MM.1S (cell line): ENCODE measurements at places on chromosomes 7 and 10.

DNA sequence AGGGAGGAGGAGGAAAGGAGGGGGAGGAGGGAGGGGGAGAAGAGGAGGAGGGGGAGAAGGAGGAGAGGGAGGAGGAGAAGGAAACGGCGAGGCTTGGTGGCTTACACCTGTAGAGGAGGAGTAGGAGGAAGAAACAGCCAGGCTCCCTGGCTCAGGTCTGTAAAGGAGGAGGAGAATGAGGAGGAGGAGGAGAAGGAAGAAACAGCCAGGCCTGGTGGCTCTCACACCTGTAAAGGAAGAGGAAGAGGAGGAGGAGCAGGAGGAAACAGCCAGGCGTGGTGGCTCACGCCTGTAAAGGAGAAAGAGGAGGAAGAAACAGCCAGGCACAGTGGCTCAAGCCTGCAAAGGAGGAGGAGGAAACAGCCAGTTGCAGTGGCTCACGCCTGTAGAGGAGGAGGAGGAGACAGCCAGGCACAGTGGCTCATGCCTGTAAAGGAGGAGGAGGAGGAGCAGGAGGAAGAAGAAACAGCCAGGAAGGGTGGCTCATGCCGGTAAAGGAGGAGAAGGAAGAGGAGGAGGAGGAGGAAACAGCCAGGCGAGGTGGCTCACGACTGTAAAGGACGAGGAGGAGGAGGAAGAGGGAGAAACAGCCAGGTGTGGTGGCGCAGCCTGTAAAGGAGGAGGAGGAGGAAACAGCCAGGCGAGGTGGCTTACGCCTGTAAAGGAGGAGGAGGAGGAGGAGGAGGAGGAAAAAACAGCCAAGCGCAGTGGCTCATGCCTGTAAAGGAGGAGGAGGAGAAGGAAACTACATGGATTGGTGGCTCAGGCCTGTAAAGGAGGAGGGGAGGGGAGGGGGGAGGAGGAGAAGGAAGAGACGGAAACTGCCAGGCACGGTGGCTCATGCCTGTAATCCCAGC is 14.9 kb upstream of the CRCP start:
- peak; percentile 31 for DNase-seq

GRCh38 chr10:51699145-51699474 is 285 bp downstream of the CSTF2T start:
- DNase-seq = no peak

- peak; percentile 73 for DNase-seq
Observed at GRCh38 chr7:69208848-69209247, 389.4 kb upstream of the AUTS2 start.

DNA sequence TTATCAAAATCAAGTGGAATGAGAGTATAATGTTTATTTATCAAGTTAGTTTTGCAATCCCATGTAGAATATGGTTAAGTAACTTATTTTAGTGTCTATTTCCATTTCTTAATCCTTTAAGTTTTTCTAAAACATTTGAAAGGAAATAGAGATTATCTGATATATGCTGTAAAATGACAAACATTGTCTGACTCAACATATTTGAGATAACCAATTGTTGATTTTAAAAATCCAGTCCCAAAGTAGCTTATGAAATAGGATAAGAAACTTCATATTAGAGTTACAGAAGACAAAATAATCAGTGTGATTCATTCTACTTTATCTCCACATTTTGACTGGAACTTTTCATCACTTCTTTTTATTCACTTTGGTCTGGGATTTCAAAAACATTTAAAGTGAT is 38.7 kb upstream of the CDK1 start:
- DNase-seq = no peak

DNA sequence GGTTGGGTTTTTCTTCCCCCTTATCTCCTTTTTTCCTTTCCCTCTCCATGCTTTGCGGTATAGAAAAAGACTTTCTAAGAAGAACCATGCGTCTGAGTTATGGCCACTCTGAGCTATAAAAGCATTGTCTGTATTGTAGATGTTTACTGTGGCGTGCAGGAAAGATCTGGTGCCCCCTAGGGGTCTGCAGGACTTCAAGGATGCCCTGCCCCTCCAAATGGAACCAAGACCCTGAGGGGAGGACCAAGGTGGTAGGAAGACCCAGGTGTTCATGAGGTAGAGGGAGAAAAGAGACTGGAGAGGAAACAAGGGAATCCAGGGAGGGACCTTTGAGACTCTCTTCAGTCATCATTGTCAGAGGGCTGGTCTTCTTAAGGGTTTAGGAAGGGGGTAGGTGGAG is 68.8 kb downstream of the CYP26A1 start:
- no peak for DNase-seq

DNA sequence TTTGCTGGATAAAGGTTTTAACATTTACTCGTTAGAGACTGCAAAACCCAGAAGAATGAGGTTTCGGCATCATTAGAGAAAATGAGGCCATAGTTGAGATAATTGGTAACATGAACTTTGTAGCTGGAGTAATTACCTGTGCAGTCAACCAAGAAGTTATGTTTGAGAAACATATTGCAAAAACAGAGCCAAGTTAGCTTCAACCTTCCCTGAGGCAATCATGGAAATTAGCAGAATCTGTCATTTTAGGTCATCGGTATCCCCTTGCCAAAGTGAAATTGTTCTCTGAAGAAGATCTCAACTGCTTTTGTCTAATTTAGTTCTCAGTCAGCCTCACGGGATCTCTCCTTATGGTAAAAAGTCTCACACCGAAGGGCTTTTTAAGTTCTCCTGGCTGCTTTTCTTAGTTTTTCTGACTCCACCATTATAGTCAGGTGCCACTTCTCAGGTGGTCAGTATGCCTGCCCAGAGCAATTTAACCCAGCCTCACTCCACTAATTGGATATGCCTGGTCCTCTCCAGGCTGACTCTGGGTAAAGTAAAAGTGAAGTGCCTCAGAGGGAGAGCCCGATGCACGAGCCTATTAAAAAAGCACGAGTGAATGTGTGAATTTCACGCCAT is 52.5 kb downstream of the NRCAM start:
- no peak for DNase-seq

GRCh38 chr10:71483135-71483534 is 86.4 kb downstream of the CDH23 start:
- no peak for DNase-seq

GRCh38 chr7:50317221-50317678 is 12.7 kb downstream of the IKZF1 start:
- DNase-seq = peak; percentile 81

GRCh38 chr10:89576696-89577095 is 41.3 kb upstream of the SLC16A12 start:
- no peak for DNase-seq

GRCh38 chr10:93897070-93897780 is 3.4 kb downstream of the SLC35G1 start:
- no peak for DNase-seq

DNA sequence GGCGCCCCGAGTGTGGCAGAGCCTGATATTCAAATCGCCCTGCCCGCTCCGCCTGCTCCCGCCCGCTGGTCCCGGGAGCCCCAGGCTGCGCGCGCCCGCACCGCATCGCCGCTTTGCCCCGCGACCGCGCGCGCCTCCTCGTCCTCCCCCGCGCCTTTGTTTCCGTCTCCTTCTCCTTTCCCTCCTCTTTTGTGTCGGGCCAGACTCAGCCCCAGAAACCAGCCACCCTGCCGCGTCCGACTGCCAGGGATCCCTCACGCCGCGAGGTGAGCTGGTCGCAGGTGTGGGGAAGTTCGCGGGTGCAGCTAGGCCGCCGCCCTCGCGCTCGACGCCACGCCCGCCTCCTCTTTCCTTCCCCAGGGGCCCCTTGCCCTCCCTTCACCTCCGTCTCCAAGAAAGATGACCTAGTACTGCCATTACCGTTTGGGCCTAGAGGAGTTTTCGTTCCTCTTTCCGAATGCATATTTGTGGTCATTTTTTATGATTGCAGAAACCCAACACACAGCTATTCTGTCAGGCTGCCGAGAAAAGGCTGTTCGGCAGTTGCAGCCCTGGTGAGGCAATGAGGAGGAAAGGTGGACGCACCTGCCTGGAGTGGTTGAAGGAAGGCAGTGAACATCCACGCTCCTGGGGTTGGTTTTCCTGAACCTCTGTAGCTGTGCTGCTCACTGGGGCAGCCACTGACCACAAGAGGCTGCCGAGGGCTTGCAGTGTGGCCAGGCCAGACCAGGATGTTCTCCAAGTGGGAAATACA is 107.3 kb downstream of the SNX10 start:
- DNase-seq = peak; percentile 86

DNA sequence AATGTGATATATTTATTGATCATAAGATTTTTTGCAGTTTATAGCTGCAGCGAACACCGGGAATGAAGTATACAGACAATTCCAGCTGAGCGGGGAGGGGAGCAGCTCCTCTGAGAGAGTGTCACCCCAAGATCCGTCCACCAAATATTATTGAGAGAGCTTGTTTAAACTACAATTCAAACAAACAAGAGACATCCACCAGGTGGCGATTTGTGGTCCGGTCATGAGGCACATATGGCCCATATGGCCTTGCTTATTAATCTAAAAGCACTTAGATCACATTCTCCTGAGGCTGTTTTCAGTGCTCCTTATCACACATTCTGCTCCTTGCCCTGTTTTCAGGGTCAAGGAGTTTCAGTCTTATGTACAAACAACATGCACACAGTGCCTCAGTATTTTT is 83.1 kb downstream of the THSD7A start:
- no peak for DNase-seq

DNA sequence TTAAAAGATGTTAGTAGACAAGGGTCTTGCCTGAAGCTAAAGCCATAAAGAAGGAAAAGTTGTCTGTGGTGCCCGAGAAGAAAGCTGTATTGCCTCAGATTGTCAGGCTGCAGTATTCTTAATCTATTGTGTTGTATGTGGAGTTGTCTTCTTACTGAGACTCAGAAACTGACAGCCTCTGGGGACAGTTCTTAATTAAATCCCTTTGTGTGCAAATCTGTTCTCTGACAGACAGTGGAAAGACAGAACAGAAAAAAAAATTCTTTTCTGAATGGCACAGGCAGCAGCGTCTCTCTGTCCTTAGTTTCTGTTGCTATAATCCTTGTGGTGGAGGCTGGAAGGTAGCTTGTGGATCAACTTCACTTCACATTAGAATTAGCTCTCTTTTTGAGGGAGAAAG is 16.8 kb downstream of the VWC2 start:
- DNase-seq = no peak

DNA sequence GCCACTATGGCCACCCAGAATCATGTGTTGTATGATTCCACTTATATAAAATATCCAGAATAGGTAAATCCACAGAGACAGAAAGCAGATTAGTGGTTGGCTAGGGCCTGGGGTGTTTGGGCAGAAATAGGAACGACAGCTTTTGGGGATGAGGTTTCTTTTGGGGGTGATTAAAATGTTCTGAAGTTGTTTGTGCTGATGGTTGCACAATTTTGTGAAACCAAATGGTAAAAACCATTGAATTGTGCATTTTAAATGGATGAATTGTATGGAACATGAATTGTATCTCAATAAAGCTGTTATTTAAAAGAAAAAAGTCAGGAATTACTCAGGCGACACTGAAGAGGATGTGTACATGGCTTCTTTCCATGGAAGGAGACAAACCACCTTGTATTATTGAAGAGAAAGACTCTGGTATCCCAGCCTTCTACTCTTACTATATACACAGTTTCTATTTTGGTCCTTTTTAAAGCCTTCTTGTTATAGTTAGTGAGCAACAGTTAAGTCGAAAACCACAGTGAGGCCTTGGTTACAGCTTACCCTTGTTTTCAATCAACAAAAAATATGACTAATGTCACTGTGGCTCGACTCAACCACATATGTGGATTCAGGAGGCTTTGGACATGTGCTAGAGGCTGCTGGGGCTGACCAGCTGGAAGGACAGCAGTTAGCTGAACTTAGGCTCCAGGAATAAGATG is 57.1 kb upstream of the KMT2E start:
- DNase-seq = peak; percentile 94

GRCh38 chr7:47489624-47490023 is 92.3 kb downstream of the TNS3 start:
- no peak for DNase-seq

- DNase-seq = no peak
Observed at GRCh38 chr10:59950105-59950504, 43.7 kb upstream of the CCDC6 start.

GRCh38 chr10:104638861-104639589 is 2.1 kb upstream of the SORCS3 start:
- peak; percentile 15 for DNase-seq

GRCh38 chr7:29518616-29519015 is 45.0 kb upstream of the PRR15 start:
- no peak for DNase-seq
